ENCODE measurements at places on chromosomes 12 and 14.

DNA sequence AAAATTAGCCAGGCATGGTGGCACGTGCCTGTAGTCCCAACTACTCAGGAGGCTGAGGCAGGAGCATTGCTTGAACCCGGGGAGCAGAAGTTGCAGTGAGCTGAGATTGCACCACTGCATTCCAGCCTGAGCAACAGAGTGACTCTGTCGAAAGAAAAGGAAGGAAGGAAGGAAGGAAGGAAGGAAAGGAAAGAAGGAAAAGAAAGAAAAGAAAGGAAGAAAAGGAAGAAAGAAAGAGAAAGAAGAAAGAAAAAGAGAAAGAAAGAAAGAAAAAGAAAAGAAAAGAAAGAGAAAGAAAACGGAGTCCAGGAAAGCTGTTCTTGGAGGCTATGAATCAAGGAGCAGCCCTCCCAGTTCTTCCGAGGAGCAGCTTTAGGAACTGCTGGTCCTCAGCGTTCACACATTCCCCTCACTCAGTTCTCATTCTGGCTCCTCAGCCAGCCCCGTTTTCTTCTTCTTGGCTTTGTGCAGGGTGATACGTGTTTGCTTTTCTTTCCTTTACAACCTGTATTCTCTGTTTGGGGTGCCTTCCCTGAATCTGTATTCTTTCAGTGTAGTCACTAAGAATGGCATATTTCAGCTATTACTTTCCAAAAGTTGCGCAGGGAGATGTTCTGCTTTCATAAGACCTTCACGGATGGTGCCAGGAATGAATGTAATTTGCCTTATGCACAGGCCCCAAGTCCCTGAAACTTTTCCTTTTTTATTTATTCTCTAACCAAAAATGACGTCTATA, 12.2 kb downstream of the FBXL14 start:
- DNase-seq: no peak

DNA sequence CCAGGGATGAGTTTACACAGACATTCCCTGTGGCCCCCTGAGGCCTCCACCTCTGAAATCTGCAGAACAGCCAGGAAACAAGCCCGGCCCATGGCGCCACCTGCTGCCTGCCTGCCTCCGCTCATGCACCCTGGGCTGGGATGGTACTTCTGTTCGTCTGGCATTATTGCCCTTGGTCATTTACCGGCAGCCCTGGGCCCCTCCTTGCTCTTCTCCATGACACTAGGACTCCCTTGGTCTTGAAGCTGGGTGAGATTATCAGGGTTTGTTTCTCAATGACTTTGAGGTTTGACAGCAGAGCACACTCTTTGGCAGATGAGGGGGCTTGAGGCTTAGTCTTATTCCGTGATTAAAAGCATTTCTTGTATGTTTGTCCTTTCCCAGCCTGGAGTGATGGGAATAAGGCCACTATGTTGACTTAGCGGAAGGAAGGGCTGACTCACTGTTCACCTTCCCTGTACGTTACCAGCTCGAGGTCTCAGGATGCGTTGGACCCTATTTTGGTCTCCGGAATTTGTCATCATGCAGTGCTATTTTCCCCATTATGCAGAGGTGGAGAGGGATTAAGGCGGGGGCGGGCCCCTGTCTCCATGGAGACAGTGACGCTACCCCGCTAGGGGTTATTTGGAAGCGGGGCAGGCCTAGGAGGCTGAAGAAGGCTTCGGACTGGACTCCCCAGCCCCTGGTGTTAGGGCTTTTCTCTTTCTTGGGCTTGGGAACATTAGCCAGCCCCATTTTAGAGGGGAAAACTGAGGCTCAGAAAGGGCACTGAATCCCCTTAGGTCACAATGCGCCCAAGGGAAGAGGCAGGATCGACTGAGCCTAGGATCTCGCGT, 706 bp upstream of the PEX5 start:
- peak; percentile 86 for DNase-seq

DNA sequence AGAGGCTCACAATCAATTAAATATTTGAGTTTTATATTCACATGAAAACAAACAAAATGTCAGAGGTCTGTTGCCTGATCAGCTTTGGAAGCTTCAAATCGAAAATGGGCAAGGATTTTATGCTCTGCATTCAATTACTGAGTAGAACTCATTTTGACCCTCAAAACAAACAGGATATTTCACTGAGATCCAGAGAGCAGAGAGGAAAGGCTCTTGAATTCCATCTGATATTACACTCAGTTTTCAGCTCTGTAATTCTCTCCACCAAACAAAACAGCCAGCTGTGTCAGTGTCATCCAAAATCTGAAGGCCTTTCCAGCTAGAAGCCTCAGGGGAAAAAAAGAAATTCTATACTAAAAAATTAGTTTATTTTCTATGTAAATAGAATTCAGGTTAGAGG, 128.6 kb upstream of the FLRT2 start:
- no peak for DNase-seq

DNA sequence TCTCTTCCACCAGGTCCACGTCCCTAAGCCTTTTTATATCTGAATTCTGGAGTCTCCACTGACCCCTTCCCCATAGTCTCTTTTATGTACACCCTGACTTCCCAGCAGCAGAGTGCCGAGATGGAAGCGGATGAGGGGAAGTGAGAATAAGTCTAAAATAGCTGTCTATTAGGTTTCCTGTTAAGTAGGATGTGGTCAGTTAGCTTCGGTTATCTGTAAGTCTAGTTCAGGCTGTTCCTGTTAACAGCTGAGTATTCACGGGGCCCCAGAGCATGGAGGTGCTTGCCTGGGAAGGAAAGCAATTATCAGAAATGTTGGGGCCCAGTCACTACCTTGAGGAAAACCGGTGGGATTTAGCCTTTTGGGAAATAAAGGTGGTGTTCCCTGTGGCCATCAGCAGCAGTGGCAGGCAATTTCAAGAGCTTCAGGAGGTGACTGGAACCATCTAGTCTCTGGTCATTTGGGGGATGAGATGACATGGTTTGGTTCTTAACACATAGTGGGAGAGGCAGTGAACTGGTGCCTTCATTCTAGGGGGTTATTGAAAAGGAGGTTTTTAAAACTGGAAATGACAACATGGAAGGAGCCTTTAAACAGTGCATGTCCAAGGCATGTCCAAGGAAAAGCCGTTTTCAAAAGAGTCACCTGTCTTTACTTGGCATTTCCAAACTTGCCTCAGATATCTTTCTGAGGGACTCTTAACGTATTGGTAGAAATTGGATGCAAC, 21.8 kb downstream of the CHST11 start:
- DNase-seq: peak; percentile 63

DNA sequence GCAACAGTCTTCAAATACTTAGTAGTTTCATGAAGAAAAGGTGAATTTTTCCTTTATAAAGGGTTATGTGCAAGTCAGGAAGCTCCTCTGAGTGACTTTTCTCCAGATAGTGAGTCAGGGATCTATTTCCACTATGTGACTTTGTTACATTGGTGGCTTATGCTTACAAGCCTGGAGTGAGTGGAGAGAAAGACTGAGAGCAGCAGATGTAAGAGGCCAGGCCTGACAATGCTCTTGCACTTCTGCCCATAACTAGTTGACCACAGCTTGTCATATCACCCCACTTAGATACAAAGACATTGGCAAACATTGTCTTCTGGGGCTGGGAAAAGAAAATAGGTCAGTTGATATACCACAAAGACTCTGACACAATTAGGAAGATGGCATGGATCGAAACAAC, 236.5 kb downstream of the PDZRN4 start:
- no peak for DNase-seq

DNA sequence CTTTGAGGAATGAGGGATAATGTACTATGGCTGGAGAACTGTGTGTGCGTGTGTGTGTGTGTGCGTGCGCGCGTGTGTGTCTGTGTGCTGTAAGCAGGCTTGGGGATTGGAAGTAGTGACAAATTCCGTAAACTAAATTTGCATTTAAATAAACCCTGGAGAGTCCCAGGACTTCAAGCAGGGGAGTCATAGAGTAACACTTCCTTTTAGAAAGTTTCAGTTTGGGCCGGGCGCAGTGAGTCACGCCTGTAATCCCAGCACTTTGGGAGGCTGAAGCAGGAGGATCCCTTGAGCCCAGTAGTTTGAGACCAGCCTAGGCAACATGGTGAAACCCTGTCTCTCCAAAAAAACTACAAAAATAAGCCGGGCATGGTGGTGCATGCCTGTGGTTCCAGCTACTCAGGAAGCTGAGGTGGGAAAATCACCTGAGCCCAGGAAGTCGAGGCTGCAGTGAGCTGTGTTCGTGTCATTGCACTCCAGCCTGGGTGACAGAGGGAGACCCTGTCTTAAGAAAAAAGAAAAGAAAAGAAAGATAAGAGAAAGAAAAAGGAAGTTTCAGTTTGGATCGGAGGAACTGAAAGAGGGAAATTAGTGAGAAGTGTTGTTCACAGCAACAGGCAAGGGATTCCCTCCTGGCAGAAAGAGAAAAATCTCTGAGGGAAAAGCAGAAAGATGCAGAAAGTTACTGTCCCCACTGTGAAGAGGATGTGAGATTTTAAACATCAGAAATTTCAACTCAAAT, 222.7 kb upstream of the SOX5 start:
- DNase-seq: no peak

- no peak for DNase-seq
Observed at GRCh38 chr12:11026118-11026517, 3.7 kb upstream of the TAS2R19 start.

All from small intestine (tissue), 16 donors.